ENCODE measurements at places on chromosomes 12 and 14.

- no peak for DNase-seq
Measured at GRCh38 chr14:31867570-31867969, 209.5 kb upstream of the ARHGAP5 start.

GRCh38 chr14:104787736-104788135, 7.8 kb downstream of the AKT1 start:
- no peak for DNase-seq

GRCh38 chr14:101600336-101600890, 39.1 kb downstream of the DIO3 start:
- no peak for DNase-seq

- DNase-seq = no peak
Measured at GRCh38 chr12:66309606-66310005, 7.3 kb downstream of the HELB start.

All from GM19239 (cell line).